ENCODE measurements at places on chromosomes 7 and 10. TPM values are rescaled to one million over a fixed set of nuclear protein-coding genes. Genes with fewer than 3 reads are reported as not detected.

DNA sequence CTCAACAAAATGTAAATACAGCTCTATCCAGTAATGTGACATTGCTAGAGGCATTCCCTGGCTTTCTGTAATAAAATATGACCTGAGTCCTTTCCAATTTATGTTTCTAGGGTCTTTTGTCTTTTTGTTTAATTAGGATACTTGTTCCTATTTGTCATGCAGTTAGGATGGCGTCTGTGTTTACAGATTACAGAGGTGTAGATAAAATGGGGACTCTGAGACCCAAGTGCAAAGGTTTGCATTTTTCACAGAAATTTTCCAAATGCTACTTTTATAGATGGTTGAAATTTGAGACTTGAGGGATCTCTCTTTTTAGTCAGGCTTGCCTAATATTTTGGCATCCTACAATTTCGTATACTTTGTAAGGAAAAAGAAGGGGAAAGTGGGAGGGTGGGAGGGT, 332.4 kb downstream of the PTEN start:
- no peak for DNase-seq

GRCh38 chr10:5971315-5971832, 6.0 kb downstream of the IL15RA start:
- DNase-seq = no peak

DNA sequence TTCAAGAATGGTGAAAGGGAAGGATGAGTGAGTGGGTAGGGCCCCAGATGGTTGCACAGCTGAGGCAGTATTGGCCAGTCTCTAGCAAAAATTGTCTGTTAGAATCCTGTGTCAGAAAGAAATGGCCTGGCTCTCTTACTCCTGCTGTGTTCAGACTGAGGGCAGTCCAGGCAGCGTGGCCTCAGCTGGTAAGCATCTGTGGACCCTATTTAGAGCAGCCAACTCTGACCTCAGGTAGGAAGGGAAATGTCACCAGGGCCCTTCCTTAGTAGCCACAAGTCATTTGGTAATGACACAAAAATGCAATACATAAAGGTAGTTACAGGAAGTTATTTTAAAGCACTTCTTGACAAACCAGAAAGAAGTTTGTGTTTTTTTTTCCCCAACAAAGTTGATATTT, 1194.7 kb downstream of the CNTNAP2 start:
- no peak for DNase-seq

DNA sequence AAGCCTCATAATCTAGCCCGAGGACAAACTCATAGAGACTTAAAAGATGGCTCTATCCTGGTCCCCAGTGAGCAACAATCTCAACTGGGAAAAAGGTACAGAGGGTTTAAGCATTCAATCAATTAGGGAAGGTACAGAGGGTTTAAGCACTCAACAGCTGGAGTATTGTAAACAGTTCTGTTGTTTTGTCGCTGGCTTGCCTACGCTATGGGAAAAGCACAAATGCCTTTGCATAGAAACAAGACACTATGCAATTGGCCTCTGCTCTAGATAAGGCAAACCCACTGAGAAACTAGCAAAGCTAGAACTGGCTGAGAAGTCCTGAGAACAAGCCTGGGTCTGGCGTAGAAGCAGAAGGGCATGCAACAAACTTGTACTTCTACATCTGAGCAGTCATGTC, 69.3 kb downstream of the GFRA1 start:
- DNase-seq = no peak

GRCh38 chr7:9029681-9030530, 596.5 kb downstream of the NXPH1 start:
- no peak for DNase-seq

DNA sequence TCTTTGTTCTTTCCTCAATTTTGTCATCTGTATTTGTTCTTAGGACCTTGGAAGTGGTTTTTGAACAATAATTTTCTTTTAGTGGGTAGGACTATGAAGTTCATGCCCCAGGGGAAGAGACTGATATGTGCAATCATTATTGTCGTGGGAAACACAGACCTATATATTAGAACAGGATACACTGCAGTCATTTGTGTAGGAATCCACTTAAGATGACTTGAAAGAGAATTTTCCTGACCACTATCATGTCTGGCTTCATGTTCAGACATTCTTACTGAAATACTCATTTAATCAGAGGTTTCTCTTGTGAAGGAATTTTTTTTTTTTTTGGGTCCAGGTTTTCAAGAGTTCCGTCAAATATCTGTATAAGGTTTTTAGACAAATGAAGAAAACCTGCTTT, 163.6 kb downstream of the SUGCT start:
- DNase-seq = no peak

DNA sequence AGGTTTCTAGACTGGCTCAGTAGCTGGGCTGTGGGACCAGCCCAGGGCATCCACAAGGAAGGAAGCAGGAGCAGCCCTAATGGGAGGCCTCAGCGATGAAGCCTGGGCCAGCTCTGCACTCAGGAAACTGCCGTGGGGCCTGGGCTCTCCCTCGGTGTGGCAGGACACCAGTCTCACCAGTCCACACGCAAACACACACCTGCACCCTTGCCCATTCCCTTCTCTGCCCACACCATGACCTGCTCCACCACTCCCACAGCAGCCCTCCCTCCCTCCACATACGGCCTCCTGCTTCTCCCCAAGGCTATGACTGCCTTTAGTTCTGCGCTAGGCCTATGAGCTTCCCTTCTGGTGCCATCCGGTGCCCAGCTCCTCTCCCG, 7.1 kb downstream of the FGF8 start:
- no peak for DNase-seq

Gene OPN4
- total RNA-seq = not detected

Gene WDR86
- total RNA-seq = 24.4 TPM

Measured in WTC11 (cell line).